Endodermal cell (in vitro differentiated cells): ENCODE measurements at places on chromosomes 7 and 10. TPM values are rescaled to one million over a fixed set of nuclear protein-coding genes. Genes with fewer than 3 reads are reported as not detected.

GRCh38 chr10:103798511-103798910 is 56.9 kb downstream of the SH3PXD2A start:
- no peak overlapping the region for H3K4me3 ChIP-seq
- peaks cover 20% of the 10 kb centered on the region for H3K27me3 ChIP-seq
- no peaks in the 10 kb centered on the region for H3K4me1 ChIP-seq

DNA sequence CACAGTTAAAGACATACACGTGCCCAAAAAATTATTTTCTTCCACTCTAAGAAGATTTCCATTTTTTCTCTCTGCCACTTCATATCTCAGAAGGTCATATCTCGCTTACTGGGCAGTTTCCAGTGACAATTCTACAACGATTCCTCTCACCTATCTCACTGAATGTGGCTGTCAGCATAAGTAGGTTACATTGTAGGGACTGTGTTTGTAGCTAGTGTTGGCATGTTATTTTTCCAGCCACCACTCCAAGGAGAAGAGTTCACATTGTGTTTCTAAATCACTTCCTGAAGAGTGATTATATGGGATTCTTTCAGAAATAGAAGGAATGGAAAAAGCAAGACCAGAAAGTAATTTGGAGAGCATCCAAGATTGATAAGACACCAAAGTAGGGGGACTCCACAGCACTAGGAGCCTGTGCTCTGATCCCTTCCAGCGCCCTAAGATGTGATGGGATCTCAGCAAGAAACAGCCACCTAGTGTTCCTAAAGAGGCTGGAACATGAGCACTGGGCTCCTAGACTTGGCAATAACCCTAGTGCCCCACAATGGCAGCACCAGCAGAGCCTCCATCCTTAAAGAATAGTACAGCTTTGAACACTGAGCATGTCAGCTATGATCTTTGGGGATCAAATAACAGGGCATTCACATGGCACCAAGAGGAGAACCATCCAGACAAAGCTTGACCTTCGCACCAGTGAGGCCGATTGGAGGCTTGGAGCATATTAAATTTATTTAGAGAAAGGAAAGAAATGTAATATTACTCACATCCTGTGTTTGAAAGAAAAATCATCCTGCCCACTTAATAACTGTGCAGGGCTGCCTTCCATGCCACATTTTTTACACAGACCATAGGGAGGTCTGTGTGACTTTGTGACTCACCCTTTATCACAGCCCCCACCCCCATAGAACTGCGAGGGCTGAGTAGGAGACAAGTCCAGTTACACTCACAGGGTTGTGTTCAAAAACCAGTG is 51.8 kb downstream of the CAV1 start:
- peaks cover 12% of the 10 kb centered on the region for H3K4me1 ChIP-seq
- no peak for DNase-seq
- H3K27me3 ChIP-seq, result no peaks in the 10 kb centered on the region

DNA sequence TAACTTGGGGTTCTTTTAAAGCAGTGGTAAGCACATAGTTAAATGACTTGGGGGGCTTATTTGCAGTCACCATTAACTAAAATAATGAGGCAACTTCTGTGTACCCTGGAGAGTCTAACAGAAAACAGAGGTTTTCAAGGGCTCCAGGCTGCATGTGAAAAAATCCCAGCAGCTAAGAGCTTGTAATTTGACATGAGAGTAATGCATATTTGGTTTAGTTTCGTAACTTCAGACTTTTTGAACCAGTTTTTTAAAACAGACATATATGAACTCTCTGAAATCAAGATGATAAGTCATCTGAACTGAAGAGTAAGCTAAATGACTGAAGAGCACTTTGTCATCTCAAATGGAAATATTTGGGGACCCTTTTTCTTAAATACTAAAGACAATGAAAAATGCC is 40.2 kb upstream of the IFRD1 start:
- peaks cover 3% of the 10 kb centered on the region for H3K4me1 ChIP-seq
- DNase-seq, result no peak
- no peaks in the 10 kb centered on the region for H3K27me3 ChIP-seq
- no peak overlapping the region for H3K4me3 ChIP-seq
- H3K36me3 ChIP-seq, result no peaks in the 10 kb centered on the region
- H3K27ac ChIP-seq, result no peak overlapping the region

- H3K36me3 ChIP-seq, result no peaks in the 10 kb centered on the region
- H3K4me3 ChIP-seq, result no peak overlapping the region
- no peaks in the 10 kb centered on the region for H3K27me3 ChIP-seq
- no peak for DNase-seq
Observed at GRCh38 chr7:111531993-111532392, 30.3 kb downstream of the IMMP2L start.

DNA sequence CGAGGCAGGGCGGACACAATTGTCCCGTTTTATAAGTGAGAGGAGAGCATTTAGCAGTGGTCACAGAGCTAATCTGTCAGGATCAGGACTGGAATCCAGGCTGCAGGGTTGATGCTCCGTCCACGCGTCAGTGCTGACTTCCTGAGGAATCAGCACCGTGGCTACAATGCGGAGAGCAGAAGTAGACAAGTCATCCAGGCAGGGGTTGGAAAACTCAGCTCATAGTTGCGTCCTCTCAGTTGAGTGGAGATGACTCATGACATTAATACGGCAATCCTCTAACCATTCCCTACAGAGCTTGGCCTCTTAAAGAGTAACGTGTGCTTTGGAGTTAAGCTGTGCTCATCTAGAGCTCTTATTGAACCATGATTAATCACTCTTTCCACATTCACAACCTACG is 17.1 kb upstream of the HTR5A start:
- no peak for DNase-seq
- H3K4me3 ChIP-seq, result no peak overlapping the region
- no peaks in the 10 kb centered on the region for H3K4me1 ChIP-seq
- no peak overlapping the region for H3K27ac ChIP-seq
- H3K27me3 ChIP-seq, result no peaks in the 10 kb centered on the region
- no peaks in the 10 kb centered on the region for H3K36me3 ChIP-seq

DNA sequence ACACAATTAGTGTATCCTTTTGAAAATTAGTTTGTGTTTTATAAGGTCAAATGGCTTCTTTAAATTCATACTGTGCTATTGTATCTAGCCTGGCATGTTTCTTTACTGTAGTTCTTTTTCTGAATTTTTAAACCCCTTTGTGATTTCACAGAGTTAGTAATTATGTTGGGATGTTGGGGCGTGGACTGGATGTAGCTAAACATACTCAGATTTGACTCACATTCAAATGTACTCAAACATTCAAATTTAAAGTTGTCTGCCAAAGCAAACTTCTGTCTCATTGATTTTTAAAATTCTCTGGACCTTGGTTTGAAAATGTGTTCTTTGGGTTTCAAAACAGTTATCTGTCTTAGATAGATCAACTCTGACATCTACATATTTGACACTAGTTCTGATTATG is 7.2 kb upstream of the NRP1 start:
- peaks cover 11% of the 10 kb centered on the region for H3K27me3 ChIP-seq
- H3K36me3 ChIP-seq, result no peaks in the 10 kb centered on the region
- H3K27ac ChIP-seq, result no peak overlapping the region
- H3K4me3 ChIP-seq, result no peak overlapping the region
- no peaks in the 10 kb centered on the region for H3K4me1 ChIP-seq

DNA sequence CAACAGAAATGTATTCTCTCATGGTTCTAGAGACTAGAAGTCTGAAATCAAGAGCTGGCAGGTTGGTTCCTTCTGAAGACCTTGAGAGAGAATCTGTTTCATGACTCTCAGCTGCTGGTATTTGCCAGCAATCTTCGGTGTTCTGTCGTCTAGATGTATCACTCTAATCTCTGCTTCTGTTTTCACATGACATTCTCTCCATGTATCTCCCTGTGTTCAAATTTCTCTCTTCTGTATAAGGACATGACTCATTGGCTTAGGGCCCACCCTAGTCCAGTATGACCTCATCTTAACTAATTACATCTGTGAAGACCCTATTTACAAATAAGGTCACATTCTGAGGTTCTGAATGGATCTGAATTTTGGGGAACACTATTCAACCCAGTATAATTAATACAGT is 82.3 kb downstream of the ANKRD7 start:
- H3K4me1 ChIP-seq, result no peaks in the 10 kb centered on the region
- H3K36me3 ChIP-seq, result no peaks in the 10 kb centered on the region
- DNase-seq, result no peak
- no peak overlapping the region for H3K4me3 ChIP-seq
- no peak overlapping the region for H3K27ac ChIP-seq

- no peak overlapping the region for H3K27ac ChIP-seq
- DNase-seq, result no peak
- H3K36me3 ChIP-seq, result no peaks in the 10 kb centered on the region
- no peaks in the 10 kb centered on the region for H3K4me1 ChIP-seq
Observed at GRCh38 chr10:59607970-59608369, 101.7 kb downstream of the SLC16A9 start.

DNA sequence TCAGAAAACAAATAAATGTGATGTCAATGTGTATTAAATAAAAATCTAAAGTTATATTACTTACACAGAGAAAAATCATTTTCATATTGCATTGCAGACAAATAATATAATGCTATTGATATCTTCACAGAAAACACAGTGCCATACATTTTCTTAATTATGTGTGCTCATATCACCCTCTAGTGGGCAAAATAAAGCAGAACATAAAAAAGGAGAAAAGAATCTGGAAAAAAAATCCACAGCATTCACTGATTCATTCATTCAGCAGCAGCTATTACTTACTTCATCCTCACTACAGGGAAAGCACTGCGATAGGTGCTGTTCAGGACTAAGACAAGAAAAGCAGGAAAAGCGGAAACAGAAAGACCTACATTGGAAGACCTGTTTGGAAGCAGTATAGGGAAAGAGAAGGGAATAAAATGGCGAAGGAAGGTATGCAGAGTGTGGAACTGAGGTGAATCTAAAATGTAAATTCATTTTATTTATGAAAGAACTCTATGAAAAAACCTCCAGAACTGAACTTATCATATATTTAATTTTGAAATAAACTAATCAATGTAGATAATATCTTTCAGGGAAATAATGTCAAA is 73.2 kb downstream of the POT1 start:
- H3K36me3 ChIP-seq, result peaks cover 37% of the 10 kb centered on the region
- H3K4me3 ChIP-seq, result no peak overlapping the region
- no peaks in the 10 kb centered on the region for H3K4me1 ChIP-seq
- H3K27me3 ChIP-seq, result no peaks in the 10 kb centered on the region
- DNase-seq, result no peak

DNA sequence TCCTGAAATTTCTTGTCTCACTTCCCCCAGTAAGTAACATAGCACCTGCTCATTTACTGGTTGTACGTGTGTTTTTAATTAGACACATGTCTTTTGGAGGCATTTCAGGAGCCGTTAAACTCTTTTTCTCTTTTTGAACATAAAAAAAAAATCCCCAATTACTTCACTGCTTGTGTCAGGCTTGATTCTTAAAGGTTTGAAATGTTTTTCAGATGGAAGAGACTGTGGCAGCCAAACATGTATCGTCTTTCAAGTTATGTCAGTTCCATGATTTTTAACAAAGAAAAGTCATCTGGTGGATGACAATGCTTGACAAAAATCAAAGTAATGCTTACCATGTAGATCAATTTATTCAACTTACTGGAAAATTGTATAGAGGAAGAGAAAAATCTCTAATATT is 585.8 kb downstream of the GATA3 start:
- H3K27me3 ChIP-seq, result no peaks in the 10 kb centered on the region
- DNase-seq, result no peak
- H3K4me1 ChIP-seq, result no peaks in the 10 kb centered on the region

The HOXA4 gene
- not detected in 2 replicates for total RNA-seq

- DNase-seq, result no peak
- peaks cover 2% of the 10 kb centered on the region for H3K4me1 ChIP-seq
- no peak overlapping the region for H3K27ac ChIP-seq
- no peak overlapping the region for H3K4me3 ChIP-seq
- no peaks in the 10 kb centered on the region for H3K27me3 ChIP-seq
Observed at GRCh38 chr10:24816868-24817396, 93.2 kb upstream of the ARHGAP21 start.

- no peaks in the 10 kb centered on the region for H3K4me1 ChIP-seq
- H3K36me3 ChIP-seq, result no peaks in the 10 kb centered on the region
- H3K27me3 ChIP-seq, result no peaks in the 10 kb centered on the region
Observed at GRCh38 chr10:69499726-69500689, 48.7 kb downstream of the TSPAN15 start.

- H3K4me1 ChIP-seq, result peaks cover 2% of the 10 kb centered on the region
- H3K36me3 ChIP-seq, result no peaks in the 10 kb centered on the region
- no peak overlapping the region for H3K4me3 ChIP-seq
- no peak for DNase-seq
Observed at GRCh38 chr7:33667196-33667595, 238.1 kb upstream of the BMPER start.

DNA sequence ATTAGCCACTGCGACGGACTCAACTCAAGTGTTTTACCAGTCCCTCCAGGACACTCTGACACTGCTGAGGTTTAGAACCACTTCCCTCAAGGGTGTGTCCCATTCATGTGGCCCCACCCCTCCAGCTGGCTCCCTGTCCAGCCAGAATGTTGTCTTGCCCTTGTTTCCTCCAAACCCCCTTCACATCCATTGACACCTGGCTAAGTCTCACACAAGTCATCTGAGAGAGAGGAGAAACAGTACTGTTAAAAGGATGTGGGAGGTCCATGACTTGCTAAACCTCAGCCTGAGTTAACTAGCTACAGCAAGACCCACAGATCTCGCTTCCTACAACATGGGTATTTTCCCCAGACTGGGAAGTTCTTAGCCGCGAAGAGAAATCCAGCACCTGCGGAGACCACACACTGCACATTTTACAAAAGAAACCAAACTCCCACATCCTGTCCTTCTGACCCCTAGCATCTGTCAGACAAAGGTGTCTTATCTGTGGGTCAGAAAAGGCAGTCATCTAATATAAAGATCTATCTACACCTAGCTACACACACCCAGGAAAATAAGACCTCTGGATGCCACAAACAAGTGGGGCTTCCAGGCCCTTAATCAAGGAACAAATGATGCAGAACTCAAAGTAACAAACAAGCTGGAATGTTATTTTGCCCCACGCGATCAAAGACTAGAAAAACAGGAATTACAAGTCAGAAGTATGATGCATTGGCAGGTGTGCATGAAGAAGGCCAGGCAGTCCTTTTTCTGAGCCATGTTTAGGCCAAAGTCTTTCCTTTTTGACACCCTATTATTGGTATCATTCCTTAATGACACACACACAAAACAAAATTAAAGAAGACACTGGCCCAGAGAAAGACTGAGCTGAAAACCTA is 13.9 kb downstream of the OSBPL3 start:
- H3K36me3 ChIP-seq, result no peaks in the 10 kb centered on the region
- H3K27ac ChIP-seq, result no peak overlapping the region
- H3K4me1 ChIP-seq, result no peaks in the 10 kb centered on the region
- H3K4me3 ChIP-seq, result no peak overlapping the region
- DNase-seq, result peak; percentile 58
- H3K27me3 ChIP-seq, result no peaks in the 10 kb centered on the region

The PKD2L1 gene
- total RNA-seq, result not detected in 2 replicates

DNA sequence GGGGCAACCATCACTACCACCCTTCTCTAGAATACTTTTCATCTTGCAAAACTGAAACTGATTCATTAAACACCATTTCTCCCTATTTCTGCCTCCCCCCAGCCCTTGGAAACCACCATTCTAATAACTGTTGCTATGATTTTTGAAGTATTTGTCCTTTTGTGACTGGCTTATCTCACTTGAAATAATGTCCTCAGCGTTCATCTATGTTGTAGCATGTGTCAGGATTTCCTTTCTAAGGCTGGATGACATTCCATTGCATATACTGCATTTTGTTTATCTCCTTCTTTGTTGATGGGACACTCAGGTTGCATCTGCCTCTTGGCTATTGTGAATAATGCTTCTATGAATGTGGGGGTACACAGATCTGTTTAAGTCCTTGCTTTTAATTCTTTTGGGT is 327.6 kb upstream of the ZNF32 start:
- H3K4me3 ChIP-seq, result no peak overlapping the region
- no peak for DNase-seq
- no peak overlapping the region for H3K27ac ChIP-seq
- no peaks in the 10 kb centered on the region for H3K36me3 ChIP-seq
- no peaks in the 10 kb centered on the region for H3K4me1 ChIP-seq
